ENCODE measurements at places on chromosomes 6 and 20. TPM values are rescaled to one million over a fixed set of nuclear protein-coding genes. Genes with fewer than 3 reads are reported as not detected.
A peak's percentile ranks its signal among the peaks of the same experiment; 100 is the strongest.

- H3K27ac ChIP-seq, result no peak overlapping the region
- no peak for DNase-seq
- H3K27me3 ChIP-seq, result peaks cover 1% of the 10 kb centered on the region
- H3K4me3 ChIP-seq, result no peak overlapping the region
Measured at GRCh38 chr6:116966675-116967576, 89.9 kb downstream of the RFX6 start.

GRCh38 chr6:121765060-121765459 lies 329.6 kb downstream of the GJA1 start:
- H3K36me3 ChIP-seq, result peaks cover 5% of the 10 kb centered on the region
- no peaks in the 10 kb centered on the region for H3K27me3 ChIP-seq
- no peak overlapping the region for H3K27ac ChIP-seq

GRCh38 chr6:161271343-161272030 lies 2.4 kb downstream of the AGPAT4 start:
- peak overlapping the region; percentile 29 for H3K27ac ChIP-seq
- peaks cover 41% of the 10 kb centered on the region for H3K4me1 ChIP-seq
- peaks cover 4% of the 10 kb centered on the region for H3K36me3 ChIP-seq
- H3K4me3 ChIP-seq, result peak overlapping the region; percentile 81
- DNase-seq, result no peak

DNA sequence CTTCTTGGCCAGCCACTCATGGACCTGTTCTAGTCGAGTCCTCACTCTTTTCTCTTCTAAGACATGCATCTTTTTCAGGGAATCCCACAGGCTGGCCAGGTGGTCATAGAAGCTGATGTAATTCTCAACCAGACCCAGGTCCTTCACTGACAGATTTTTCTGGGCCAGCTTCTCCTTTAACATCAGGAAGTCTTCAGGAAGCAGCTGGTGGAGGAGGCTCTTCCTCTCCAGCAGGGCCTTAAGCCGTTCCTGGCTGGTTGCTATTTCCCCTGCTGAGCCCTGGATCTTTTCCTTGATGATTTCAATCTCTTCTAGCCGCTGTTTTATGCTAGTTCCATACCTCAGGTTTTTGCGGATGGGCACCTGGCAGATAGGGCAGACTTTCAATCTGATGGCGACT lies 28.6 kb downstream of the DDX27 start:
- no peak overlapping the region for H3K27ac ChIP-seq
- peaks cover 5% of the 10 kb centered on the region for H3K36me3 ChIP-seq
- DNase-seq, result no peak
- H3K4me1 ChIP-seq, result no peaks in the 10 kb centered on the region
- H3K27me3 ChIP-seq, result peaks cover 5% of the 10 kb centered on the region
- H3K4me3 ChIP-seq, result no peak overlapping the region

DNA sequence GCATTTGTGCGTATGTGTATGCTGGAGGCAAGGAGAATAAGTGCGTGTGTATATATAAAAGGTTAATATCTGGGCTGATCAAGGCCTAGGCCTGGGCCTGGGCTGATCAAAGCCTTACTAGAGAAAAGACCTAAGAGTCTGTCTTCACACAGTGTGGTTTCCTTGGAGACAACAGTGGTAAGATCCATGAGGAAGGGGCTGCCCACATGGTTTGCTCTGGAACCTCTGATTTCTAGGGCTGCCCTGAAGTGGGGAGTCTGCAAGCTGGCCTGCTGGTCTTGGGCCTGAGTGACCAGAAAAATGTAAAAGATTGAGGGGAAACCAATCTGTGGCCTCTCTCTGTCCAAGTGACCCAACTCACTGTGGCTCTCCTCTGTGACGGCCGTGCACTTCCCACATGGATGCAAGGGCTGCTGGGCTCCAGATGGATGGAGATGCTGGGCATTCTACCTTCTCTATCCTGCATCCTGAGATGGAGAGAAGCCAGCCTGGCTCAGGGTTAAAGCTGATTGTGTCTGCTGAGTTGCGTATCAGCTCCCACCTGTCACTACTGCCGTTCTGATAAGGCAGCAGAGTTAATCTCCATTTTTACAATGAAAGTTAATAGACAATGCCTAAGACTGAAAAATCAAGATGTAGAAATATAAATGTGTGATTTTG lies 90.3 kb upstream of the NXT1 start:
- no peak overlapping the region for H3K4me3 ChIP-seq
- no peak overlapping the region for H3K27ac ChIP-seq
- DNase-seq, result no peak

GRCh38 chr6:92479831-92480230 lies 939.5 kb downstream of the EPHA7 start:
- no peak for DNase-seq
- H3K4me1 ChIP-seq, result peaks cover 11% of the 10 kb centered on the region
- H3K27me3 ChIP-seq, result peaks cover 5% of the 10 kb centered on the region
- H3K4me3 ChIP-seq, result no peak overlapping the region
- no peaks in the 10 kb centered on the region for H3K36me3 ChIP-seq

GRCh38 chr6:159640322-159640721 lies 52.7 kb downstream of the SOD2 start:
- no peaks in the 10 kb centered on the region for H3K4me1 ChIP-seq
- no peaks in the 10 kb centered on the region for H3K27me3 ChIP-seq
- no peak for DNase-seq
- H3K36me3 ChIP-seq, result peaks cover 29% of the 10 kb centered on the region
- no peak overlapping the region for H3K4me3 ChIP-seq

The OPRM1 gene
- not detected for total RNA-seq

The CST2 gene
- not detected for total RNA-seq

The BPIFB1 gene
- not detected for total RNA-seq

The MTHFD1L gene
- 35.9 TPM for total RNA-seq

The ELOVL4 gene
- 37.2 TPM for total RNA-seq

Measured in glutamatergic neuron (in vitro differentiated cells).